NCI-H524 (cell line): ENCODE measurements at places on chromosomes 6 and 20.

DNA sequence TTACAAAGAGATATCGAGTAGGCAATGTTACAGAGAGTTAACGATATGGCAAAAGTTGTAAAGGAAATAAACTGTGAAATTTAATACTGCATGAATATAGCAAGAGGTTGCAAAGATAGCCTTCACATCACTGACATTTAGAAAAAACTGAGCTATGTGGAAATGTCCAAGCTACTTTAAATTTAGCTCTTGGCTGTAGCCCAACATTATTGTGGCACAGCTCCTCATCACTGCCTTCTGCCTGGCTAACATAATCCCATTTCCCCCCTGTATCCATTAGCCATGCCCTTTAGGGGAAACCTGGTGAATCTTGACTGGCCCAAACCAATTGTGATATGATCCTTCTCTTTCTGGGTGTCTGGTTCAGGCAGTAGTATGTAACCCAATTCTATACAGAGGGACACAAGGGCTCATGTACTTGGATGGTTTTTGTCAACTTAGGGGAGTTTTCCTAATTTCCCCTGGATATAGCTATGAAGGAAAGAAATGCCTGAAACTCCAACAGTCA lies 115.4 kb downstream of the PFDN4 start:
- no peak for DNase-seq

DNA sequence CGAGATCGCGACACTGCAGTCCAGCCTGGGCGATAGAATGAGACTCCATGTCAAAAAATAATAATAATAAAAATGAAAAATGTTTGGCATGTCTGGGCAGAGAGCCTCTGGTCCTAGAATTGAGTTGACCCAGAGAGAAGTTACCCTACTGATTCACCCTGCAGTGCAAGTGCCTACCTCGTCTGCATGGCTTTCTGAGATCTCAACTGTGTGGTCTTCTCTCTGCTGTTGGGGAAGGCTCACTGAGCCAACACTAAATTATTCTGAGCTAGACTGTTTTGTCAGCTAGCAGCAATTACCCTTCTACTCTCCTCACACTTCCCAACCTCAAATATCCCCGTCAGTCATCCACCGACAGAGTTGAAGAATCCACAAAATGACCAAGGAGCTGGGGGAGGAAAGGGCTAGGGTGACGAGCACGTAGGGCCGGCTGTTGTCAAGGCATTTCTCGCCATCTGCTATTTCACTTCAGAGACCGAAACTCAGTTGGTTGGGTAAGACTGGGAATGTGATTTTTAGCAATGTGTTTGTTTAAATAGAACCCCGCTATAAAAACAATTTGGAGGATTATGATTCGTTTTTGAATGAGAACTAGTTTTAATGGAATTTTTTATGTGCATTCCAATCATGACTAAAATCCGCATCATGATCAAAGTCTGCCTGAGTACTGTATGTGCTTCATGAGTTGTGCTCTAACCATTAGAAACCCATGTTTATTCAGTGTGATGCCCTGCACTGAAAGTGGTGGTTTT lies 9.4 kb downstream of the MAS1 start:
- DNase-seq: no peak

- DNase-seq: no peak
These were observed 6.4 kb downstream of the SYNJ2 start for GRCh38 chr6:157987788-157988699.

- DNase-seq: no peak
These were observed 2.7 kb upstream of the TRERF1 start for GRCh38 chr6:42454428-42454791.

DNA sequence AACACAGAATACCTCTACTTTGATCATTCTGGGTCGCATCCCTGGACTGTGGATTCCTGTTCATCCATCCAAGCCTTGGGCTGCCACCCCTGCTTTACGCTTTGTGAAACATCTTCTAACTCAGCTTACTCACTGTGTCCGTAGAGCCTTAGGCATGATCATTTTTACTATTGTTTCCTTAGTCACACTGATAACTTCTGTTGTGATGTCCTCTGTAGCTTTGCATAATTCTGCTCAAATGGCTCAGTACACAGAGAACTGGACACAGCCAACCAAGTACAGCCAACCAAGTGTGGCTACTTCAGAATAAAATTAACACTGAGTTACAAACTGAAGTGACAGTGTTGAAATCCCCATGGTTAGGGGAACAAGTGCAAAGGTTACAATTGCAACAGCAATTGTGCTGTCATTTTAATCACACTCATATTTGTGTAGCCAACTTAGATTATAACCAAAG lies 8.6 kb upstream of the FKBP1A start:
- no peak for DNase-seq

GRCh38 chr6:13672904-13673303 lies 38.7 kb downstream of the RANBP9 start:
- DNase-seq: no peak

DNA sequence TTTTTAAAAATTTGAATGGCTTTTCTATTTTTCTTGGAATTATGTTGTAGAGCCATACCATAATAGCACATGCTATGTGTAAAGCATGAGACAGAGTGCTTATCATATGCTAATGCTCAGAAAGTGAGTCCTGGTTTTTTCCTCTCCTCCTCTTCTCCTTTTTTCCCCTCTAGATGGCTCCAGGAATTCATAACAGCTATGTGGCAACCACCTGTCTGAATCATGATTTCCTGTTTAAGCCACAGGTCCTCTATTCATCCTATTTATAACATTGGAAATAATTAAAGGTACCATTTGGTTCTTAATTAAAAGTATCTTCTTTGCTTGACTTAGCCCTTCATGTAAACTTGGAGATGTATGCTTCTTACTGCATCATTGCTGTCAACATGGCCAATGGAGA lies 260.0 kb upstream of the MAP3K7 start:
- DNase-seq: no peak

- DNase-seq: peak; percentile 25
These were observed 67.5 kb downstream of the JARID2 start for GRCh38 chr6:15313367-15313766.

GRCh38 chr20:16955971-16956370 lies 207.8 kb downstream of the OTOR start:
- no peak for DNase-seq

DNA sequence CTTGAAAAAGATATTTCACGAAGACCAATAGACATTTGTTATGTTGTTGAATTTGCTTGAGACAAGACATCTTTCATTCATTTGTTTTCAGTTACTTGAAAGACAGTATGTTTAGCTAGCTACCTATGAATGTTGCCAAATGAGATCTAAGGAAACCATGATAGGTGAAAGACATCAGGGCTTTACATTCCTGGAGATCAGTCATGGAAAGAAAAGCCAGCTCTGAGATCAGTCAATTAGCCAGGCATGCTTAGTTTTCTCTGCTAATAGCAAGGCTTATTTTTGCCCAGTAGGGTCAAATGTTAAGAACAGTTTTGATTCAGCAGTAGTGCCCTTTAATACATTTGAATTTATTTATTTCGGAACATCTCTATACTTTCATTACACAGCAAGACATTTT lies 116.5 kb upstream of the EDN1 start:
- DNase-seq: no peak

DNA sequence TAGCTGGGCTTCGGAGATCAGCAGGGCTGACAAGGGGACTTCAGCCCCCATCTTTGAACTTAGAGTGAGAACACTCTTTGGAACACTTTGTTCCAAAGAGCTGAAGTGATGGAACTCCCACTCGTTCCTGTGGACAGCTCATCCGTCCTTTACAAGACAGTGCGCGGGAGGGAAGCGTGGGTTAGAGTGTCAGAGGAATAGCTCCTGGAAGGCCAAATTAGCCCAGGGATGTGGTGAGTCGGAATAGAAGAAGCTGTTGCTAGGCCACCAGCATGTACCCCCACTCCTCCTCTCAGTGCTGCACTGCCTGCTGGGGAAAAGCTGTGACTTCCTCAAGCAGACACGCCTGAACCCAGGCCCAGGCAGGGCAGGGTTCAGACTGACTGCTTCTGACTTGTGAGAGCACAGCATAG lies 1.7 kb downstream of the SDCBP2 start:
- DNase-seq: no peak

DNA sequence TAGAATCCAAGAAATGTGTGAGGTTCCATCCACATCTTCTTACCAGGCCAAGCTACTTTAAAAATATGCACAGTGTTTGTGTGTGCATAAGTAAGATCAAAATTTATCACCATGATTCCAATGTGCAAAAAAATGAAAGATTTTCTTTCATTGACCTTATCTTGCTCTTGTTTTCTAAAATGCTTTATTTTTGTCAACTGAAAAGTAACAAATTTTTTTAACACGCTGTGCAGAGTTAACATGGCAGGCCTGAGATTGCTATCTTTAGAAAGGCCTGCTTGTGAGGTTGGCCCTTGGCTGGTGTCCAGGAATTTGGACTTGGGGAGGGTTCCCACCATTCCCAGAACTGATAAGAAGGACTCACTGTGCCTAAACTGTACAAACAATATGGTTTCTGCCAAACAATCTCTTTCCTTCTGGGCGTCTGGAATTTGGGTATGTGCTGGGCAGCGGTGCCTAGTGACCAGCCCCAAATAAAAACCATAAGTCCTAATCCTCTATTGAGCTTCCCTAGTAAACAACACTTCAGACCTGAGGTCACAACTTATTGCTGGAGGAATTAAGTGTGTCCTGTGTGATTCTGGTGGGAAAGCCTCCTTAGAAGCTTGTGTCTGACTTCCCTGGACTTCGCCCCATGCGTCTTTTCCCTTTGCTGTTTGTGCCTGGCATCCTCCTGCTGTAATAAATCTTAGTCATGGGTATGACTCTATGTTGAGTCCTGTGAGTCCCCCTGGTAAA lies 19.8 kb upstream of the MYLIP start:
- no peak for DNase-seq

- peak; percentile 60 for DNase-seq
These were observed 78.9 kb downstream of the SLC35F1 start for GRCh38 chr6:117985916-117986315.

GRCh38 chr20:37945091-37945547 lies 42.2 kb downstream of the VSTM2L start:
- no peak for DNase-seq

DNA sequence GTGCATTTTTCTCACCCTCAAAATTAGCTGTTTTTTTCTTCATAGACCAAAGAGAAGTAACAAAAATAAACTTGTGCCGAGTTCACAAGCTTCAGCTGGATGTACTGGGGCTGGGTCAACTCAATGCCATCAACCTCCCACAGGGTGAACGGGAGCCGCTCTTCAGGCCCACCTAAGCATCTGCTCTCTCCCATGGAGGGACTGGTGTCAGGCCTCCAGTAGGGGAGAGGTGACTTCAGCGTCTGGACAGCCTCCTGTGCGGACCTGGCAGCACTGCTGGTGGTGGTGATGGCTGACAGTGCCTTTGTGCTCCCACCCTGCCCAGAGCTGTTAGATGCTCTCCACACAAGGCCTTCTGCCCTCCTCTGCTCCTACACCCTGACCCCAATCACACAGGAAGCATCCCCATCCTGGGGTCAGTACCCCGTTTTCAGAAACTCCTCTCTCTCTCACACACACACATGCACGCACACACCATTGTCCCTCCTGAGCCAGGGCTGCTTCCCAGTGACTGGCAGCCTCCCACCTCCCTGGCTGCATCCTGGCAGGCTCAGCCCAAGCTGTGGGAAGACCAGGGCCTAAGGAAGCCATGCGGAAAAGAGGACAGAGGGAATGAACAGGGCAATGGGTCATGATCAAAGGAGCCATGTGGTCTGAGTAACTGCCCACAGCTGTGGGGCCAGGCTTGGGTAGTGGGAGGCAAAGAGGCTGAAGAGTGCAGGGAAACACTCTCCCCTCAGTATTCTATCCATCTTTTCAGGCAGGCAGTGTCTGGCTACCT lies 17.7 kb downstream of the CST8 start:
- DNase-seq: no peak

DNA sequence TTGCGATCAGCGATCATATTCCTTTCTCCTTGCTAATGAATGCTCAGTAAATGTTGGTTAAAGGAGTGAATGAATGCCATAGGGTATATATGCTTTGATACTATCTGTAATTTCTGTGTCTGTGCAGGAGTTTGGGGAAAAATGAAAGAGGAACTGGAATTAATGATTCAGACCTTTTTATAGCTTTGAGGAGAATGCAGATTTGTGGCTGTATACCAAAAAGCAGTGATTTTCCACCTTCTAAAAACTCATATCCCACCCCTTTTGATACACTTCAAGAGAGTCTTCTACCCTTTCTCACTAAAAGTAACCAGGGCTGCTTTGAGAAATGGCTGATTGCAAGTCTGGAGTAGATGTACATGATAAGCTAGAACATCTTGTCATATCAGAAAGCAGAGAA lies 26.6 kb upstream of the SUMO4 start:
- no peak for DNase-seq

DNA sequence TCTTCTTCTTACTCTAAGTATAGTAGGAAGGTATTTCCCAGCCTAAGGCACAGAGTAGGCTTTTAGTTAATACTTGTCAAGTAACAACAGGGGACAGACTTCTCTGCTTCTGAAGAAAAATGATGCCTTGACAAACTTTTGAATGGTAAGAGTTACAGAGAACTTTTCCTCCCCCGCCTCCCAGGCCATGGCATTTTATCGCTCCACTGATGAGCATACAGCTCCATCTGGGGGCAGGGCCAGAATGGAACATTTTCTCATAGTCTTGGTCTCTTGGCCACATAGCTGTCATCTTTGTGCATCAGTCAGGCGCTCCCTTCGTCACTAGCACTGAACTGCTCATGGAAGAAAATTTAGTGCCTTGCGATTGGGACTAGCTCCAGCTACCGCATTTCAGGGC lies 1066.8 kb upstream of the CITED2 start:
- peak; percentile 73 for DNase-seq

DNA sequence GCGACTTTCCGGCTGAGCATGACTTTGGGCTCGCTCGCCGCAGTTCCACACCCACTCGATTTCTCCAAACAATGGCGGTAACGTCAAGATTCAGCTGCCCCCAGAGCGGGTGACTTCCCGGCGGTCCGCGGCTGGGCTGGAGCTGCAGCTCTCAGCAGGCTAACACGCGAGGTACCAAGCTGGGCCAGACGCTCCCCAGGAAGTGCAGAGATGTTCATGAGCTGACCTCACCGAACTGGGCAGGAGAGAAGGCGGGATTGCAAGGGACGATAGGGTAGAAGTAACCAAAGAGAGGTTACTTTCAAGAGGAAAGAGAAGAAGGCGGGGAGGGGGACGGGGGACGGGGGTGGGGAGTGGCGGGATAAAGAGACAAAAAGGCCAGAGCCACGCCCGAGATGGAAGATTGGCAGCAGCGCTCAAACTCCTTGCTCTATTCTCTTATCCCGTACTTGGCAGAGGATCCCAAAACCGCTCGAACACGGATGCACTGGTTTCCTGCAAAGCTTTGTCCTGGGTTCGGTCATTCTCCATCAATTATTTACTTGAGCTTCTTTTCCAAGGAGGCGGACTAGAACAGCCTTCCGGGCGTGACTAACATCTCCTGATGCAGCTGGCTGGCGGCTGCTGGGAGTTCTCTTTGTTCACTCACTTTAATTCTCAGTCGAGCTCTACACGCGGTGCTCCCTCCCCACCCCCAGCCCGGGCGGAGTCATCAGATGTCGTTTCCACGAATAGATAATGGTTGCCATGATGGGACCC lies at the start of gene MTCL3:
Gene MTCL3, minus strand, starts transcription at position 626 of the 759 bp plus-strand sequence.
- peak; percentile 98 for DNase-seq
